OCI-M1 (cell line): ENCODE measurements at places on chromosomes 13 and 19.

DNA sequence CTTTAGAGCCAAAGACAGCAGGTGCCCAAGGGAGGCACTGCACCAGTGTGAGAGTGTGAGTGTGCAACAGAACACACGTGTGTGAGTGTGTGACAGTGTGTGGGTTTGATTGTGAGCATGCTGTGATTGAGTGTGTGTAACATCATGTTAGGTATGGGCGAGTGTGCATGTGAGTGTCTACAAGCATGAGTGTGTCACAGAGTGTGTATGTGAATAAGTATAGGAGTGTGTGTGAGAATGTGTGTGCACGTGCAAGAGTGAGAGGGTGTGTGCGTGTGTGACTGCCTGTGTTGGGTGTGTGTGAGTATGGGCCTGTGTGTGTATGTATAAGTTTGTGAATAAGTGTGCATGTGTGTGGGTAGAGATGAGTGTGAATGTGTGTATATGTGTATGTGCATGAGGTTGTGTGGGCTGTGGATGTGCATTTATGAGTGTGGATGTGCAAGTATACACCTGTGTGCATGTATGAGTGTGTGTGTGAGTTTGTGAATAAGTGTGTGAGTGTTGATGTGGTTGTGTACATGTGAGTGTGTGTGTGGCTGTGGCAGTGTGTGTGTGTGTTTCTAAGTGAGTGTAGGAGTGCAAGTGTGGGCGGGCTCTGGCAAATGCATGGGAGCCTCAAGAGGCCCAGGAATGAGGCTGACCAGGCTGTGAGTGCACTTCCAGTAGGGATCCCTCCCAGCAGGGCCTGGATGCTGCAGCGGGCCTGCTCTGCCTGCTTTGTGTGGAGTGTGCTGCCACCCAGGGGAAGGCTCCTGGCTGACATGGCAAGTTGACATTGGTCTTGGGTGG, 198.4 kb downstream of the COL4A1 start:
- DNase-seq: peak; percentile 51

GRCh38 chr19:294946-295686, 3.9 kb upstream of the PLPP2 start:
- DNase-seq: no peak

GRCh38 chr13:50711131-50711815, 132.2 kb downstream of the DLEU7 start:
- no peak for DNase-seq

- no peak for DNase-seq
Observed at GRCh38 chr19:1851654-1852580, 3.6 kb upstream of the REXO1 start.

DNA sequence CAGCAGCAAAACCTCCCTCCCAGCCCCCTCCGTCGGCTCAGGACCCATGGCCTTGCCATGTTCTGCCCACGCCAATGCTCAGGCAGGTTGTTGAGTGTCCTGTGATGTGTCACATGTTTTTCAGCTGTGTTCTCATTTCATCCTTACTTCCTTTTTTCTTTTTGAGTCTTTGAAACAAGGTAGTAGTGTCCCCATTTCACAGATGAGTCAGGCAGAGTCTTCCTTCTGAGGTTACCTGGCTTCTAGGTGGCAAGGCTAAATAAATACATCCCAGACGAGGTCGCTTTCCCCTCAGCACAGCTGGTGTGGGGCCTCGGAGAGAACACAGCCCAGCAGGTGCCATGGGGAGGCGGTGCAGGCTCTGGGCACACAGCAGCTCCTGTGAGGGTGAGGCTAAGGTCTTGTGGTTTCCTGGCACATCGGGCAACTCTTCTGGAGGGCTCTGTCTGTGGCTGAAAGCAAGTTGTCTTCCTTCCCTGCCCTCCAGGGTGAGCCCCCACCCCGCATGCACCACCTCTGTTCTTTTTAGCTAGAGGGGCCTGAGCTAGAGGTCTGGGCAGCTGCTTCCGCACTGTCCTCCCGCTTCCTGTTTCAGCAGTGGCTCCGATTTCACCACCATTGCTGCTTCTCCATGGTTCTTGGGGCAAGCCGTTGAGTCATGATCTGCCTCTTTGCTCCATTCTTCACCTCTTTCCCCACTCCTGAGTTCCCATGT, 15.1 kb downstream of the PRAM1 start:
- no peak for DNase-seq

DNA sequence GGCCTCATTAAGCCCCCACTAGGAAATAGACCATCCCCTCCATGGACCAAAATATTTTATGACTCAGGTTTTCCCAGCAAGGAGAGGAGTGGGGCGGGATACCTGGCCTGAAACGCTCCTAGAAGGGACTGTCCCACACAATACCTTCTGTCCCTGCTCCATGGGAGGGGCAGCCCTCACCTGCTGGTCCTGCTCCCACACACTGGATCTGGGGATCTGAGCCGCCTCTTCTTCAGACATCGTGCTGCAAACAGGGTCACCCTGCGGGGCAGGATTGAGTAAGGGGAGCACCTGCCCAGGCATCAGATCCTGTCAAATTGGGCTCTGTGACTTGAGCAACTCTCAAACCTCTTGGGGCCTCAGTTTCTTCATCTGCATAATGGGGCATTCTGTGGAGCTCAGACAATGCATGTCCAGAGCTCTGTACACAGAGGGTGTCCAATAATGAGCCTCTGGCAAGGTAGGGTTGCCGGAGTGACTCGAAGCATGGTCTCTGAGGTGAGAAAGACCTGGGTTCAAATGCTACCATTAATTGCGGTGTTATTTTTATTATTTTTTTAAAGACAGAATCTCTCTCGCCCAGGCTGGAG, 1.1 kb downstream of the PLIN5 start:
- no peak for DNase-seq

GRCh38 chr13:31920727-31921100, 110.9 kb upstream of the FRY start:
- DNase-seq: no peak

DNA sequence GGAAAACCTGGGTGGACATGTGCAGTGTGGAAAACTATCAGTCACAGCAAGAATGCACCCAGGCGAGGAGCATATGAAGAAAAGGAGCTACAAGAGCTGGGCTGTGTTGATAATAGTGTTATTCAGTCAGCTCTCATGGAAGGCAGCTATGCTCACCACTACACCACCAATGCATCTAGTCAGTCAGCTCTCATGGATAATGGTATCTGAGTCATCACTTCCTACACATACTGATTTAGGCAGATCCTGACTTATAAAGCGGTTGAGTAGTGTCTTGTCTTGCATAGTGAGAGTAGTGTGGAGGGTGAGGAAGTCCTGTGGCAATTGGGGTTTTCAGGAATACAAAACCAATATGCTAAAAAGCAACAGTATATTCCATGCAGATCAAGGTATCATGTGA, 9.1 kb upstream of the ZNF160 start:
- no peak for DNase-seq

DNA sequence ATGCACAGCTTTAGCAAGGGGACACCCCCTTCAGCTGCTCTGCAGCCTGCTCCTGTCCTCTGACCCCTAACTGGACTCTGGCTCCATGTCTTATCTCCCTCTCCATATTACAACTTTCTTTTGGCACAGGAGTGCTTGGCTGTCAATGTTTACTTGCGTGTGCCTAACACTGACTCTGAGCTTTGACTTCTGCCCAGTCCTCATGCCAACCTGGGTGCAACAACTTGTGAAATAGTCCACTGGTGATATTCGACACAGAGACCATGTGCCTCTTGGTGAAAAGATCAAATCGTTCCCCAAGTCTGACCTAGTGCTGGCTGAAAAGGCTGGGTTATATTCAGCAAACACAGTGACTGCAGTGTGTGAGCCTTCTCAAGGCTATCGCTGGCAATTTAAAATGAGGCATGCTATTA, 34.1 kb upstream of the KLF12 start:
- no peak for DNase-seq

DNA sequence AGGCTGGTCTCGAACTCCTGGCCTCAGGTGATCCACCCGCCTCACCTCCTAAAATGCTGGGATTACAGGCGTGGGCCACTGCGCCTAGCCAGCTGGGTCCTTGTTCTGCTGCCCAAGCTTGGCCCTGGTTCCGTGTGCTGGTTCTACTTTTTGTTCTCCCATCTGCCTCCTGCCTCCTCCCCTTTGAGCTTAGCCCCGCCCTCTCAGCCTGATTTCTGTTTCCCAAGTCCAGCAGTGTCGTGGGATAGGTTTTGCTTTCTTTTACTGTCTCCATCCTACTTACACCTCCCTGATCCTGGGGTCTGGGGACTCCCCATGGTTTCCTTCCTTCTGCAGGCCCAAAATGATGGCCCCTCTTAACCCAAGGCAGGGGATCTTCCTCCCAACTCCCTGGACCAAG, 2.4 kb downstream of the BLOC1S3 start:
- DNase-seq: no peak

DNA sequence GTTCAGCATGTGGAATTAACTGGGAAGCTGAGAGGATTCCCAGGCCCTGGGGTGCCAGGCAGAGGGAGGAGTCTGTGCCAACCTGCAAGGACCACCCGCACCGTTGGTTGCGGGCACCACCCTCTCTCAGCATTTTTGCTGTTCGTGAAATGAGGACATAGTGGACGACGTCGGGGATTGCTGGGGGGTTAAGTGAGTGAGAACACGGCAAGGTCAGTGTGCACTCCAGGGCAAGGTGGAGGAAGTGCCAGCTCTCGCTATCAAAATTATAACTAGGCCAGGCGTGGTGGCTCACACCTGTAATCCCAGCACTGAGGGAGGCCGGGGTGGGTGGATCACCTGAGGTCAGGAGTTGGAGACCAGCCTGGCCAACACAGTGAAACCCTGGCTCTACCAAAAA, 2.2 kb downstream of the FXYD3 start:
- no peak for DNase-seq

- no peak for DNase-seq
Observed at GRCh38 chr19:12868540-12869112, 12.6 kb downstream of the DNASE2 start.

GRCh38 chr13:20358022-20358421, 125.9 kb upstream of the GJB6 start:
- DNase-seq: no peak

DNA sequence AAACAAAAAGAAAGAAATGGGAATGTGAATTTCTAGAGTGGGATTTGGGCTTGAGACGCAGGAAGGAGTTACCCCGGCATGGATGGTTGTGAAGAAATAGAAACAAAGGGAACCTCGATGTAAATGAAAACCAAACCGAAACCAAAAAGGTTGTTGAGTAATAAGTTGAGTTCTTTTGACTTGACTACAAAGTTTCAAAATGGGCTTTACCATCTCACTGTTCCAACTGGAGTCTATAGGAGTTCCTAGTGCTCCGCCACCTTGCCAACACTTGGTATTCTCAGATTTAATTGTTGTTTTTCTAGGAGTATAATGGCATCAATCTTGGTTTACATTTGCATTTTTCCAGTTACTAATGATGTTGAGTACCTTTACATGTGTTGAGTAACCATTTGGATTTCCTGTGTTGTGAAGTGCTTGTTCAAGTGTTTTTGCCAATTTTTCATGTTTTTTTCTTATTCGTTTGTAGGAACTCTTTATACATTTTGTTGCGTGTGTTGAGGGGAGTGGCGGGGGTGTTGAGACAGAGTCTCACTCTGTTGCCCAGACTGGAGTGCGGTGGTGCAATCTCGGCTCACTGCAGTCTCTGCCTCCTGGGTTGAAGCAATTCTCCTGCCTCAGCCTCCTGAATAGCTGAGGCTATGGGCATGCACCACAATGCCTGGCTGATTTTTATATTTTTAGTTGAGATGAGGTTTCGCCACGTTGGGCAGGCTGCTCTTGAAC, 9.2 kb downstream of the UBE2S start:
- no peak for DNase-seq

- DNase-seq: no peak
Observed at GRCh38 chr13:104021806-104022397, 955.7 kb upstream of the SLC10A2 start.

DNA sequence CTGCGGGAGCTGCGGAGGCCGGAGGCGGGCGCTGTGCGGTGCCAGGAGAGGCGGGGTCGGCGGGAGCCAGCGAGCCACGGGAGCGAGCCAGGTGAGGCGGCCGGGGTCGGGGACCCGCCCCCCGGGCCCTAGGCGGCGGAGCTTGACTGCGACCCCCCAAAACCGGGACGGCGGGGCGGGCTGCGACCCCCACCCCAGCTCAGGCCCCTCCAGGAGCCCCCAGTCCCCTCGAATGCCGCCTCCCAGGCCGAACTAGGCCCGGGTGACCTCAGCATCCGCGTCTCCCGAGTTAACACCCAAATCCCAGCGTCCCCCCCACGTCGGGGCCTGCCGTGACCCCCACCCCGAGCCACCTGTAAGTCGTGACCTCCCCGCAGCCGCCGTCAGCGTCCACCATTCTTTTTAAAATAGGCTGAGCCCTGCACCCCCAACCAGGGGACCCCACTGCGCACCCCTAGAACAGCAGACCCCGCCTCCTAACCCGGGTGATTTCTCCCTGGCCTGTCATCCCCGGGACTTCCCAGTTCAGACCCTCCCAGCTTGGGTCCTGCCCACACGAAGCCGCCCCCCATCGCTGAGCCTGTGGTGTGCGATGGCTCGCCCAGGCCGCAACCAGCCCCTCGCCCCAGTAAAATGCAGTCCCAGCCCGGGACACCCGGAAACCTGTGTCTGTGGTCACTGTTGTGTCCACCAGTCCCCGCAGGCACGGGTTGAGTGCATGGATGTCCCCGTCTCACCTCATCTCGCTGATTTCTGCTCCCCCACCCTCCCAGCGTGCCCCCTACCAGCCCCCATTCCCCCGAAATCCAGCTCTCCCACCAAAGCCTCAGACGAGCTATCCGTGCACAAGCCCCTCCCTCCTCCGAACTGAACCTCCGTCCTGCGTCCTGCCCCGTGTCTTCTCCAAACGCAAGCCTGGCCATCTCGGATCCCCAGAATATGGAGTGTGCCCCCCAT, 551 bp downstream of the FZR1 start:
- peak; percentile 14 for DNase-seq

DNA sequence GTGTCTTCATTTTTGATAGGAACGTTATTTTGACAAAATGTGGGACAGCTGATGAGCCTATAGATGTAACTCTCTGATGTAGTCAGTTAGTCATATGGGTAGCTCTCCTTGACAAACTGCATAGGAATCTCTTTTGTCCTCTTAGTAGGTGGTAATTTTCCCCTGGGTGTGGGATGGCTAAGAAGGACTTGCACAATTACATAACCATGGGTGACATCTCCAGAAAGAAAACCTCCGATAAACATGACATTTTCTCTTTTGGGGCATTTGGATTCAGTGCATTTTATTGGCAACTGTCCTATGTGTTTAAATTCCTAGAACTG, 41.8 kb downstream of the IGFL3 start:
- no peak for DNase-seq
